ENCODE measurements at places on chromosomes 4 and X.

- DNase-seq: no peak
Measured at GRCh38 chr4:77581724-77582123, 23.9 kb upstream of the CXCL13 start.

- no peak for DNase-seq
Measured at GRCh38 chr4:144342949-144343760, 202.6 kb upstream of the GYPA start.

DNA sequence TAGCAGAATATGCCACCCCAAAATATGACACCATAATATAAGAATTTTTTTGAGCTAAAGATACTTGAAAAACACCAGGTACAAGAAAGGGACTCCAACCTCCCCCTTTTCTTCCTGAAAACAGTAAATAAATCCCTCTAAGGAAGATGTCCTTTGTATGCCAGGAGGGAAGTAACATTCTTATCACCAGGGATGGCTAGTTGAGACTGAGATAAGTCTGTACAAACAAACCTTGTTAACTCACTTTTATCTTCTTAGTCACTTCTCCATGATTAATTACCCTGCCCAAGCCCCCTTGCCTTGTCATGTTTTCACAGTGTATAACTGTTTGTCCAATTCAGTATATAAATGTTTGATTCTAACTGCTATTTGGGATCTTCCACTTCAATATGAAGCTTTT, 888.0 kb downstream of the PCDH18 start:
- DNase-seq: no peak

DNA sequence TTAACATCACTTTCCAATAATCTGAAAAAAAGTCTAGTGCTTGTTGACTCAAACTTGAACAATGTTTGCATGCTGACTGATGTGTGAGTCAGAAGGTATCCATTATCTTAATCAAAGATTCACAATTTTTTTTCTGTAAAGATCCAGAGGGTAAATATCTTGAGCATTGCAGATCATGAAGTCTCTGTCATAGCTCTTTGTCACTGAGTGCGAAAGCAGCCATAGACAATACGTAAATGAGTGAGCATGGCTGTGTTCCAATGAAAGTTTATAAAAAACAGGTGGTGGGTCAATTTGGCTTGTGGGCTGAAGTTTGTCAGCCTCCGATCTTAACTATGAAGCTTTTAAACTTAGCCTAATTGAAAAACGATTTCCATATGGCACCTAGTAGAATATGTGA, 37.7 kb downstream of the NHS start:
- DNase-seq: no peak

- no peak for DNase-seq
Measured at GRCh38 chrX:45077748-45078424, 122.8 kb downstream of the DIPK2B start.

DNA sequence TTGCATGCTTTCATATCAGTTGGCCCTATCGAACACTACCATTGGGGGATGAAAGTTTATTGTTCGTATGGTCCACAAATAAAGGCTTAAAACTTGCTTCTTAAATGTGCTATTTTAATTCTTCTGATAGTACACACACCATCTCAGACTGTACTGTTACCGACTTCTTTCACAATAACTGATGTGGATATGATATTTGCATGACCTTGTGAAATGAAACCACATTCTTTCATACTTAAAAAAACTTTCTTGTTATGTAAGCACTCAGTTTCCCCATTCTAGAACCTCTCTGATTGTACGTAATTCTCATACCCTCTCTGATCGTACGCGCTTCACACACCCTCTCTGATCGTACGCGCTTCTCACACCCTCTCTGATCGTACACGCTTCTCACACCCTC, 12.0 kb upstream of the WDR19 start:
- no peak for DNase-seq

DNA sequence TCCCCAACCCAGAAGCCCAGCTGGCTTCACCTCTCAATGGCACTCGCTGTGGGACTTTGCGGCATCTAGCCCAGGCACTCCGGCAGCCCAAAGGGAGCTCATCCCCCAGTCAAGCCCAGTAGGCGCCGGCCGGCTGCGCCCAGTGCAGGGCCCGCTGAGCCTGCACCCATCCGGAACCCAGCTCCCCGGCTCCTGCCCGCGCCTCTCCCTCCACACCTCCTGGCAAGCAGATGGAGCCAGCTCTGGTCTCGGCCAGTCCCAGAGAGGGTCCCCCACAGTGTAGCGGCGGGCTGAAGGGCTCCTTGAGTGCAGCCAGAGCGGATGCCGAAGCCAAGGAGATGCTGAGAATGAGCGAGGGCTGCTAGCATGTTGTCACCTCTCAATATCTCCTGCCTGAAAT, 116.8 kb upstream of the UGT8 start:
- no peak for DNase-seq

DNA sequence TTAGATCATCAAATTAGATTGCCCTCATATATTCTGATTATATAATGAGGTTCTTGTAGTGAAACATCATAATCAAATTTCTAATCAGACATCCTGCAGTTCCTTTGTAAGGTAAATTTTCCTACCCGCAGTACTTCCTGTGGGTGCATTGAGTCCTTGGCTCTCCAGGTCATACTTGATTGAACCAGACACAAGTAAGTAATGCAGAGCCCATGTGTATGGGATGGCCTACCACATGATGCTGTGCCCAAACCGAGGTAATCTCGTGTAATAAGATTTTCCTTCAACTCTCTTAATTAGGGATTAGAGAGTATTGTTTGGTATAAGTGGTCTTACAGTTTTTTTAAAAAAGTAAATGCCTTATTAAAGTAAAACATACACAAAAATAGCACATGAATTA, 1841.8 kb downstream of the PCDH7 start:
- DNase-seq: no peak

DNA sequence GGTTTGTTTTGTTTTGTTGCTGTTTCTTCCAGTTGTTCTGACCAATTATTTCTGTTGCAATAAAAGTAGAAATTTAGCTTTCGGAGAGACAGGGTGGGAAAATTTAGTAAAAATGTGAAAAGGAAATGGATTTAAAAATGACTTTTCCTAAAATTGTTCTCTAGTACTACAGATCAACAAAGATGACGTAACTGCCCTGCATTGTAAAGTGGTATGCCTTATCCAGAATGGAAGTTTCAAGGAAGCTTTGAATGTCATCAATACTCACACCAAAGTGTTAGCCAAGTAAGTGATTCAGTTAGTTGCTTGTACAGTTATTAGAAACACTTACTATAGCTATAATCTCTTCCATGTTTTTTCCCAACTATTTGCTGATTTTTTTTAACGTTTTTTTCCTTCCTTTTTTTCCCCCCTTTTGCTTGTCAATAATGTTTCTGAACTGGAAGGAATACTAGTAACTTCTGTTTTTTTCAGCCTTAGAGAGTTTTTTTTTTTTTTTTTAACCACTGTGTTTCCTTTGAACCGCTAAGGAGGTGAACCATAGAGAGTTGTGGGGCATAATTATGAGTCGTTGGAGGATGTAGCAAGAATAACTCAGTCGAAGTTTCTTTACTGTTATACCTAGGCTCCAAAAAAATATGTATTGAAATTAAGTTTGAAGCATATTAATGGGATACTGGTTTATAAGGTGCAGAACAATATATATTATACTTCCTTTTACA, 2.2 kb downstream of the SRP72 start:
- no peak for DNase-seq

- DNase-seq: no peak
Measured at GRCh38 chr4:15766821-15767220, 11.3 kb upstream of the CD38 start.
